GM12878 (cell line): ENCODE measurements at places on chromosomes 11 and 22. TPM values are rescaled to one million over a fixed set of nuclear protein-coding genes. Genes with fewer than 3 reads are reported as not detected.

TEX12 gene
- total RNA-seq, result 0.51 TPM in 1 of 2 replicates, not detected in the other

KCNQ1 gene
- total RNA-seq, result 0.15 and 0.16 TPM in 2 replicates

GRCh38 chr11:92272651-92273050, 48.0 kb downstream of the FAT3 start:
- no peak for DNase-seq

DNA sequence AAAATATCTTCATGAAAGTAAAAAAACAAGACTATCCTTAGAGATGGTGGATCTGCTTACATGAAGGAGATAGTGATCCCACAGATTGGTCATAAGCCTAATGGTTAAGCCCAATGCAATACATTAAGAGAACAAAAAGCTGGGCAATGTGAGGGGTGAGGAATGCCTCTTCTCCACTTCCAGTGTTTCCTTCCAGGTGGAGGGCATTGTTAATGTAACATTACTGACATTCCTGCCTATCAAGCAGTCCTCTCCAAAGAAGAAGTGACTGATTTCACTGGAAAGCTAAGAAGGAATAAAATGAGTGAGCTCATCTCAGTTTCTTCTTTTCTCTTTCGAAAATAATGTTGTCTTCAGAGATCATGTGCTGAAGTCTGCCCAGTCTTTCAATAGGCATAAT, 207.8 kb downstream of the RAB38 start:
- no peak for DNase-seq

- peak; percentile 51 for DNase-seq
Measured at GRCh38 chr11:62542750-62543567, 3.6 kb downstream of the AHNAK start.

MAP6 gene
- total RNA-seq, result 0.21 TPM in 1 of 2 replicates, not detected in the other

RAG1 gene
- 0.05 TPM in 1 of 2 replicates, not detected in the other for total RNA-seq
